ENCODE measurements at places on chromosomes 7 and 10. TPM values are rescaled to one million over a fixed set of nuclear protein-coding genes. Genes with fewer than 3 reads are reported as not detected.

Gene PLXDC2
- total RNA-seq = 0.53 TPM

GRCh38 chr10:109647627-109648026 is 275.7 kb downstream of the XPNPEP1 start:
- DNase-seq = no peak

DNA sequence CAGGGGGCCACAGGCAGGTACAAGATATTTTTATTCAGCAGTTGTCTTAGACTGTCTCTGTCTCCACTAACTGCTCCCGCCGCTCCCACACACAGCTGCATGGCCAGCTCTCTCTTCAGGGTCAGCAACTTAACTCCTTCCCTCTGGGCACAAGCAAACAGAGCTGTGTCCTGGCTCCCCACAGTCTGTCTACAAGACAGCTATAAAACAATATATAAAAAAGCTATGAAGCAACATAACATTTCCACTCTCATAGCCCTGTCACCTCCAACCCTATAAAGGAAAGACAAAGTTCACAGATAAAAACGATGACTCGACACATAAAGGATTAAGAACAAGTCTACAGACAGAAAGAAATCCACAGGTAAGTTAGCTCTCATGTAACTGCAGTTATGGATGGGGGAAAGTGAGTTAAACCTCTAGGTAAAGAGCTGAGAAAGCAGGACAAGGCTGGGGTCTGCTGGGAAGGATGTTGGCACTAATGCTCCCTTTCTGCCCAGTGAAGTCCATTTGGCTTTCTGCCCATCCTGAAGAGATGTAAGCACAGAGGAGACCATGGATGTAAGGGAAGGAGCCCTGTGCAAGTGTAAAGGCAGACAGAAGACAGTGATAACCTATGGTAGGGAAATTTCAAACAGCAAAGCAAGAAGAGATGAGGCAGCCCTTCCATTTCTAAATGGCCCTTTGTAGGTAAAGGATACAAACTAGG is 27.0 kb downstream of the RAPGEF5 start:
- no peak for DNase-seq

- no peak for DNase-seq
These were observed 16.3 kb downstream of the CFAP46 start for GRCh38 chr10:132926070-132926469.

Gene TMEM176B
- not detected for total RNA-seq

Gene PAPOLB
- 0.07 TPM for total RNA-seq

- DNase-seq = no peak
These were observed 273.6 kb downstream of the NEBL start for GRCh38 chr10:20623546-20623945.

- no peak for DNase-seq
These were observed 4.9 kb upstream of the CAMK2B start for GRCh38 chr7:44330331-44330730.

Gene LDB3
- not detected for total RNA-seq

DNA sequence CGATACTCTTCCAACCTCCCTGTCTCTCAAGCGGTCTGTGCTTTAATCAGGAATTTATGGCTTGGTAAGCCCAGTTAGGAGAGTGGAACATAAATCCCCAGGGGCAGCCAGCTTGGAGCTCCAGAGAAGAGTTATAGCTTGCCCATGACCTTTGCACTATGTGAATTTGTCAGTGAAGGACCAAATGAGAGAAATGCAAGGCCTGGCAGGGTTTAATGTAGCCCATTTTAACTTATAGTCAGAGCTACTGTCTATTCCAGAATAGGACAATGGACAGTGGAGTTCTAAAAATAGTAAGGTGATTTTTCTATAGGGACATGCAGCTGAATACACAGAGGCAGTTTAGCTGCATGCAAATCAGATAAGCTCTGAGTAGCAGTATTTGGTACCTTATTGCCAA is 142.6 kb upstream of the CAV2 start:
- peak; percentile 75 for DNase-seq

Gene UNCX
- not detected for total RNA-seq

- DNase-seq = no peak
These were observed 153.0 kb upstream of the GPR26 start for GRCh38 chr10:123512901-123513775.

DNA sequence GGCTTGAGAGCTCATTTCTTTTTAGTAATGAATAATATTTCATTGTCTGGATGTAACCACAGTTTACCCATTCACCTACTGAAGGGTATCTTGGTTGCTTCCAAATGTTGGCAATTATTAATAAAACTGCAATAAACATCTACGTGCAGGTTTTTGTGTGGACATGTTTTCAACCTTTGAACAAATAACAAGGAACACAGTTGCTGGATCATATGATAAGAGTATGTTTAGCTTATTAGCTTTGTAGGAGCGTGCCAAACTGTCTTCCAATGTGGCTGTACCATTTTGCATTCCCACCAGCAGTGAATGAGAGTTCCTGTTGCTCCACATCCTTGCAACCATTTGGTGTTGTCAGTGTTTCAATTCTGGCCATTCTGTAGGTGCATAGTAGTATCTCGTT is 49.0 kb downstream of the CSGALNACT2 start:
- no peak for DNase-seq

Gene ARMC3
- not detected for total RNA-seq

Gene VWA2
- total RNA-seq = not detected

Gene FEZF1
- total RNA-seq = not detected

- peak; percentile 36 for DNase-seq
These were observed 33.9 kb upstream of the SLC29A3 start for GRCh38 chr10:71285180-71285545.

DNA sequence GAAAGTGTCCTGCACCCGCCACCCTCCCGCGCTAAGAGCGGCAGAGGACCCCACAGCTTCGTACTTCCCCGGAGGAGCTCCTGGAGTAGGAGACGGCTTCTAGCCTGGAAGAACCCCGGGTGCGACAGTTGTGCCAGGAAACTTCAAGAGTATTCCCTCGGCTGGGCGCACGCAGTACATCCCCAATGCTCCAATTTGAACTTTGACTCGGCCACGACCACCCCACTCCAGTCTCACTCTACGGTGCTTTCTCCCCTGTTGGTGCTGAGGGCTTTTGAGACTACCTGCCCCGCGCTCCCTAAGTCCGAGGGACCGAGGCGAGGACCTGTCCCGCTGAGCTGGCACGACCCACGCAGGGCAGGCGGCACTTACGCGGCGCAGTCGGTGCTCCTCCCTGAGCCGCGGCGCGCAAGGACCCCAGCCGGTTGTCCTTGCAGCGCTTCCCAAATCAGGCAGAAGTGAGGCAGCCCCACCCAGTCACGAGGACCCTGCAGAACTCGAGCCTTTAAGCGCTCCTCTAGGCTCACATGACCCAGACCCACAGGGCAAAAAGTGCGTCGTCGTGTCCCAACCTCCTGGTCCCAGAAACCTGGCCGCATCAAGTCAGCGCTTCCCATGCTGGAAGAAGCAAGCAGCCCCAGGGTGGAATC is at the start of gene CPVL:
CPVL (minus strand) TSS at position 481 of the 650 bp plus-strand sequence. CDS start 25,476 bp downstream, outside the sequence.
- DNase-seq = no peak

Gene HOXA2
- 2.2 TPM for total RNA-seq

Gene TMEM106B
- 23.0 TPM for total RNA-seq

DNA sequence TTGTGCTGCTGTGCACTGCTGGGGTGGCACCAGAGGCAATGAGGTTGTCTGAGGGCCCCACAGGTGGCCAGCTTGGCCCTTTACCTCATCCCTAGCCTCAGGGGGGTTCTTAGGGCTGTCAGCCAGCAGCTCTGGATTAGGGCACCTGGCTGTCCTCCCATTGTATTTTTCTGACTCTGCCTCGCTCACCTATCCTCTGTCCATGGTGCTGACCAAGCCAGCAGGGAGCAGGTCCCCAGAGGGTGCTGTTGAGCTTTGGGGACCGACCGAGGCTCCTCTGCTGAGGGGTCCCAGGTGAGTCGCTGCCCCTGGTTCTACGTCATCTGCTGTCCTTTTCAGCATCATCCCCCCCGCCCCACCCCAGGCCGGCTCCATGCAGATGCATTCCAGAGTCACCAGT is 32.1 kb upstream of the ZNF735 start:
- no peak for DNase-seq

- DNase-seq = no peak
These were observed 194.3 kb downstream of the TPK1 start for GRCh38 chr7:144641389-144642044.

- DNase-seq = no peak
These were observed 13.8 kb downstream of the EMX2 start for GRCh38 chr10:117556356-117556755.

DNA sequence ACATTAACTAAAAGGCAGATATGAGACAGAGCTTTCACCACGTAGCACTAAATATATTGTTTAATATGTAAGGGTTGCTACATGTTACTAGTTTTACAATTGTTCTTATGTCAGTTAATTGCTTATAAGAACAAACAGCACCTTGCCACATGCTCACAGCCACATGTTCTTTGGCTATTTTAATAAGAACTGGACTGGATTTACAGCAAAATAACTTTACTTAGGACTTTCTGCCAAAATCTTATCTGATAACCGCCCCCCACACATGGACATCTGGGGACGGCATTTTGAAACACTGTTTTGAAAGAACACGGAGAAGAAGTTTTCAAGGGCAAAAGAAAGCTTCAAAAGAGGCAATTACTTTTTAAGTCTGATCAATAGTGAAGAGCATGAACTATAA is 45.3 kb downstream of the JAZF1 start:
- no peak for DNase-seq

DNA sequence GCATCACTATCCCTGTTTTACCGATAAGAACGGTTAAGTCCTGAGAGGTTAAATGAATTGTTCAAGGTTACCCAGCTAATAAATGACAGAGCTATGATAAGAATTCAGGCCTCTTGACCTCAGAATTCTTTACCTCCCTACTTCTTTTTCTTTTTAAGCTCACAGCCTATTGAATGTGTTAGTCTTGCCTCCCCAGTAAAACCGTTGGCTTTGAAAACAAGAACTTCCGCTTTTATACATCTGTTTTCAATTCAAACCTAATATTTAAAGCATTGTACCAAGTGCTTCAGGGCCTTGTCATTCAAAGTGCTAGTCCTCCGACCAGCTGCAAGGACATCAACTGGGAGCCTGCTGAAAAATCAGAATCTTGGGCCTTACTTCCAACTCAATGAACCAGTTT is 15.6 kb downstream of the SEC31B start:
- no peak for DNase-seq

- no peak for DNase-seq
These were observed 6.5 kb upstream of the PGAM2 start for GRCh38 chr7:44071726-44072363.

DNA sequence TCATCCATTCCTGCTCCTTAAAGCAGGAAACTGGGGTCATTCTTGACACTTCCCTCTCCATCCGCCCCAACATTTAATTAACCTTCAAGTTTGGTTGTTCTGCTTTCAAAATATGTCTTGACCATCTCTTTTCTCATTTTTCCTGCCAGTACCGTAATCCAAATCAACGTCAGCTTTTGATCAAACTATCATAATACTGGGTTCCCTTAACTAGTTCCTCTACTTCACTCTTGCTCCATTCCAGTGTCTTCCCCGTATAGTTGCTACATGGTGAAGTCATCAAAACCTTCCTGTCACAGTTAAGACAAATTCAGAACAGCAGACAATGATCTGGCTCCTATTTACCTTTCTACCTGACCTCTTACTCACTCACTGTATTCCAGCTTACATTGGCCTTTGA is 6.6 kb upstream of the KLF14 start:
- DNase-seq = no peak

DNA sequence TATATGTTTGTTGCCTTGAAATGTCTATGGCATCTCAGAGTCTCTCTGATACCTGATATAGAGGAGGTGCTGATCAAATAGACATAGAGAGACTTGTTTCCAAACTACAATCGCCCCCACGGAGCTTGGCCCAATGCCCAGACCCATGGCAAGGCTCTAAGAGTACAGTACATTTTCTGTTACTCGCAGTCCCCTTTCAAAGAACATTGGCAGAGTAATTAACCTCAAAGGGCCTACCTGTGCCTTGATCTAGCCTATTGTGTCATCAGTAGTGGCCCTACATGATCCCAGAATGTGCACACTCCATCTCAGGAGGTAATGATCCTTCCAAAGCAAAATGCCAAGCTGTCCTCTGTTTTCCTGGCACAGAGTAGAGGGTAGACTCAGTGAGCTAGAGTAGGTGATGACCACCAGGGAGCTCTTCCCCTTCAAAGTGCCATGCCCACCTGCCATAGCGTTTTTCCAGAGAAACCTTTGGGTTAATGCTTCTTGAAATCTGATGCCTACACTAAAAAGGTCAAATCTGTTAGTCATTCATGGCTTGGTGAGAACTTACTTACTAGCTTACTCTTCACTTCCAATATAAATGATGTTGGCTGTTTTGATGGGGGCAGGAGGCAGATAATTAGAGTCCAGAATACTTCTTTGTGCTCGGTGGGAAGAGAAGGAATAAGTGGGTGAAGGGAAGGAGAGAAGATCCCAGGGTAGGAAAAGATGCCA is 41.2 kb upstream of the ACSL5 start:
- no peak for DNase-seq

DNA sequence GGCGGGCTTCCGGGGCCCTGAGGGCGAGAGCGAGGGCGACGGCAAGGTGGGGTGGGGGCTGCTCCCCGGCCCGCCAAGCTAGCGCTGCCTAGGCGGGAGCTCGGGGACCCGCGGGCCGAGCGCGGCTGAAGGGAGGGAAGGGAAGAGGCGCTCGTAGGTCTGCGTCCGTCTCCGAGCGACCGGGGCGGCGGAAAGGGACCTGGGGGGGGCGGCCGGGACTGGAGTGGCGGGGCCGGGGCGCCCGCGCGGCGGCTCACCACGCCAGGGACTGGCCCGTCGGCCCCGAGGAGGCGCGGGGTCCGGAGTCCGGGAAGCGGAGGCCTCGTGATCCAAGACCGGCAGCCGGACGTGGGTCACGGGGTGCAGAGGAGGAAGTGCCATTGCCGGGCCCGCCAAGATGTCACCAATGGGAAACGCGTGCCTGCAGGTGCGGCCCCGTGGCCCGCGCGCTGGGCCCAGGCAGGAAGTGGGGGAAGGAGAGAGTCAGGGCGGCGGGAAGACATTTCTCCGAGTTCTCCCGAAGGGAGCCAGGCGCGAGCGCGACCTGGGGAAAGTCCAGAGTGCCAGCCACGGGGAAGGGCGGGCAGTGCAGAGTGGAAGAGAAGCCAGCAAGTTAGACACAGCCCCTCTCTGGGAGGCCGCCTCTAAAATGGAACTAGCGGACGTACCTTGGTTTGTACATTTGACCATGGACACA is 11.9 kb downstream of the HNRNPF start:
- peak; percentile 84 for DNase-seq

GRCh38 chr7:132643302-132643701 is 67.0 kb upstream of the PLXNA4 start:
- DNase-seq = no peak

GRCh38 chr10:13516176-13516575 is 12.6 kb downstream of the BEND7 start:
- DNase-seq = no peak

GRCh38 chr10:75649466-75649865 is 218.0 kb downstream of the LRMDA start:
- DNase-seq = no peak

All from endothelial cell of umbilical vein (primary cell).